ENCODE measurements at places on chromosomes 12 and 14. TPM values are rescaled to one million over a fixed set of nuclear protein-coding genes. Genes with fewer than 3 reads are reported as not detected.

DNA sequence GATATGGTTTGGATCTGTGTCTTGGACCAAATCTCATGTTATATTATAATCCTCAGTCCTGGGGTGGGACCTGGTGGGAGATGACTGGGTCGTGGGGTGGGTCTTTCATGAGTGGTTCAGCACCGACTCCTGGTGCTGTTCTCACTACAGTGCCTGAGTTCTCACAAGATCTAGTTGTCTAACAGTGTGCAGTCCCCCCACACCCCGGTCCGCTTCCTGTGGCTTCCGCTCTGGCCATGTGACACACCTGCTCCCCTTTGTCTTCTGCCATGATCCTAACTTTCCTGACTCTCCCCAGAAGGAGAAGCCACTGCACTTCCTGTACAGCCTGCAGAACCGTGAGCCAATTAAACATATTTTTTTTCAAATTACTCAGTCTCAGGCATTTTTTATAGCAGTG, 1262.2 kb downstream of the TMEM121 start:
- DNase-seq = no peak

GRCh38 chr12:81863406-81863805, 104.3 kb upstream of the PPFIA2 start:
- DNase-seq = no peak

The TRPV4 gene
- 1.6 TPM for total RNA-seq

GRCh38 chr12:29882846-29883245, 99.1 kb upstream of the TMTC1 start:
- no peak for DNase-seq

The SMAGP gene
- 18.8 TPM for total RNA-seq

The KCTD10 gene
- total RNA-seq = 97.0 TPM

DNA sequence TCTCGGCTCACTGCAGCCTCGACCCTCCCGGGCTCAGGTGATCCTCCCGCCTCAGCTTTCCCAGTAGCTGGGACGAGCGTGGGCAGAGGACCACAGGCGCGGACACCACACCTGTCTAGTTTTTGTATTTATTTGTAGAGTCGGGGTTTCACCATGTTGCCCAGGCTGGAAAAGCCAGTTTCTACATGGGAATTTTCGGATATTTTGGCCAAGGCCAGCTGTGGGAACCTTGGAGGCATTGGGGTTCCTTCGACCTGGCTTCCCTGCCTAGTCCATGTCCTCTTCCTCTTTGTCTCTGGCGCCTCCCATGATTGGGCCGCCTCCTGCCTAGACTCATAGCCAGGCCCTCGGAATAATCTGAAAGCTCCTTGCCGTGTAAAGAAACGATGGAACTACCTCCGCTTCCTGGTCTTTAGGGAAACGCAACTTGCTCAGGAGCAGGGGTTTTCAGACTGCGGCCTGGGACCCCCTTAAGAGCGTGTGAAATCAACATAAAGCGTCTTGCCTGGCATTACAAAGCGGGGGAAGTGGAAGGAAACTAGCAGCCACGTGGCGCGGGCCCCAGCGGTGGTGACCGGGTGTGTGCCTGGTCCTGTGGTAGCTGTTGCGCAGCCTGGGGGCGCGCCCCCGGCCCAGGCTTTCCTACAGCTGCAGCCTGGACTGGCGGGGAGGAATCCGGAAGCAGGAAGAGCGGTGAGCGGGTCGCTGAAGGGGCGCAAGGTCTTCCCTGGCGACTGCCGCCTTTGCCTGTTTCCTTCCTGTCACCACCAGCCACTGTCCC, 1.4 kb upstream of the HSP90AA1 start:
- peak; percentile 49 for DNase-seq

- DNase-seq = no peak
Observed at GRCh38 chr14:93688239-93688666, 100.0 kb downstream of the PRIMA1 start.

The RNF212B gene
- total RNA-seq = not detected

The HRK gene
- not detected for total RNA-seq

- DNase-seq = no peak
Observed at GRCh38 chr14:62692490-62693106, 352.7 kb downstream of the KCNH5 start.

DNA sequence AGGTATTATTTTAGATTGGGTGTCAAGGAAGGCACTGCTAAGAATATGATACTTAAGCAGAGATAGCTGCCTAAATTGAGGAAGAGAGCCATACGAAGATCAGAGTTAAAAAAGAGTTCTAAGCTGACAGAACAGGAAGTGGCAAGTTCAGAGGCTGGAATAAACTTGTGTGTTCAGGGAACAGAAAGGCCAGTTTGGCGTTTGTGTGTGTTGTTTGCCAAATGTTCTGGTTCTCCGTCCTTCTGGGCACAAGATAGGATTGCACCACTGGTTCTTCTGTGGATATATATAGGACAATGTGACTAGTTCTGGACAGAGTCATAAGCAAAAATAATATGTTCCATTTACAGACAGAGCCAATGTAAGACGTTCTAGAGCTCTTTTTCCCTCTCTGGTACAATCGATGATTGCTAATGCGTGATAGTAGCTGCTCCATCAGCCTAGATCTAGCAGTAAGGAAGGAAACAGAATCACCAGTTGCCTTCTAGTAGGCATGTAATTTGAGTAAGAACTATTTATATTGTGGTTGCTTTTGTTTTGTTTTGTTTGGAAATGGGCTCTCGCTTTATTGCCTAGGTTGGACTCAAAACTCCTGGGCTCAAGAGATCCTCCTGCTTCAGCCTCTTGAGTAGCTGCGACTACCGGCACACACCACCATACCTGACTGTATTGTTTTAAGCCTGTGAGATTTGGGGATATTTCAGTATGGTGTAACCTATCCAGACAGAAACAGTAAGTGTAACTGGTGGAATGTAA, 7.4 kb downstream of the BBS10 start:
- no peak for DNase-seq
